Fibroblast of lung (primary cell): ENCODE measurements at places on chromosomes 1 and 21. TPM values are rescaled to one million over a fixed set of nuclear protein-coding genes. Genes with fewer than 3 reads are reported as not detected.
A peak's percentile ranks its signal among the peaks of the same experiment; 100 is the strongest.

DNA sequence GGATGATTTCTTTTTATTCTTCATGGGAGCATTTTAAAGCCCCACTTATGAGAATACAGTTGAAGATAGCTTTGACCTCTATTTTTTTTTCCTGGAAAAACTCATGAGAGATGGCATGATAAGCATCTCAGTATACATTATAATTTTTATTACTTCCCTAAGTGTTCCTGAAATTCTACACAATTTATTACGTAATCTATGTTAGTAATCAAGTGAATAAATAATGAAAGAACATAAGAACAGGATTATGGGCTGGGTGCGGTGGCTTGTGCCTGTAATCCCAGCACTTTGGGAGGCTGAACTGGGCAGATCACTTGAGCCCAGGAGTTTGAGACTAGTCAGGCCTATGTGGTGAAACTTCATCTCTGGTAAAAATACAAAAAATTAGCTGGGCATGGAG lies 13.2 kb upstream of the PRKAA2 start:
- no peak for DNase-seq

GRCh38 chr1:87056974-87057373 lies 142.5 kb downstream of the HS2ST1 start:
- no peak for DNase-seq

DNA sequence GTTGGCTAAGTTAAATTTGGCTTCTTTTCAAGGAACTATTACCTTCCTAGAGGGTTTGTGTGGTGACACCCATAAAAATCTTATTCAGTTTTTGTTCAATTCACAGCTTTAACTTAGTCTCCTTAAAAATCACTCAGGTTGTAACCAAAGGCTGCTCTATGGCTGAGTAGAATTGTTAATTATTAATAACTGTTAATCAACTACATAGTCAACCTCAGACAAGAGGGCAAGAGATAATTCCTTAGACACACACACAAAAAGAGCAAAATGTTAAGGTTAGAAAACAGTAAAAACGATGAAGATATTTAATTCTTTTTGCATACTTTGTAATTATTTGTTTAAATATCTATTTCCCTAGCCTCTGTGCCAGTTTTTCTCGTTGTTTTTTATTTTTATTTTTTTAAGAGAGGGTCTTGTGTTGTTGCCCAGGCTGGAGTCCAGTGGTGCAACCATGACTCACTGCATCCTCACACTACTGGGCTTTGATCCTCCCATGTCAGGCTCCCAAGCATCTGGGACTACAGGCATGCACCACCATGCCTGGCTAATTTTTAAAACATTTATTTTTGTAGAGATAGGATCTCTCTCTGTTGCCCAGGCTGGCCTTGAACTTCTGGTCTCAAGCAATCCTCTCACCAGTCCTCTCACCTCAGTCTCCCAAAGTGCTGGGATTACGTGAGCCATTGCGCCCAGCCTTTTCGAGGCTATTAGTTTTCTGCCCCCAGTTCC lies 215.2 kb downstream of the DISC1 start:
- peak; percentile 50 for DNase-seq

DNA sequence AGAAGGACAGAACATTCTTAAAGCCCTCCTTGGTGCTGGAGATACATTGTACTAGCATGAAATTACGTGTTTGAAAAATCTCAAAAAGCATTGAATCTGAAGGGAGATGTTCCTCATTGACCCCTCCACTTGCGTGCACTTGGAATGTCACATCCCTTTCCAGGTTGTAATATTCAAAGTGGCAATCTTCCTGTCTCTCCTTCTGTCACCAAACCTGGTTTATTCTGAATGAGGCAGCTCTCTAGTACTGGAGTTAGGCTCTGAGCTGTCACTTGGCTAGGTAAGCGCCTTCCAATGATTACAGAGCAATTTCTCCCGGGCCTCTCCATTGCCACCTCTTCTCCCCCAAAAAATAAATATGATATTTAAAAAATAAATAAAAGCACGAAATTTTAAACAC lies 855 bp downstream of the DSCAM start:
- no peak for DNase-seq

- DNase-seq = no peak
Observed at GRCh38 chr1:168390271-168390670, 109.6 kb downstream of the TBX19 start.

- DNase-seq = no peak
Observed at GRCh38 chr1:27438621-27439061, 46.2 kb downstream of the GPR3 start.

- no peak for DNase-seq
Observed at GRCh38 chr21:44509539-44509938, 30.5 kb downstream of the KRTAP10-1 start.

- peak; percentile 77 for DNase-seq
Observed at GRCh38 chr1:33256471-33257206, at the start of gene ZNF362. Gene ZNF362 (plus strand): TSS chr1:33256492. CDS start chr1:33270575, 14,083 bp downstream.

DNA sequence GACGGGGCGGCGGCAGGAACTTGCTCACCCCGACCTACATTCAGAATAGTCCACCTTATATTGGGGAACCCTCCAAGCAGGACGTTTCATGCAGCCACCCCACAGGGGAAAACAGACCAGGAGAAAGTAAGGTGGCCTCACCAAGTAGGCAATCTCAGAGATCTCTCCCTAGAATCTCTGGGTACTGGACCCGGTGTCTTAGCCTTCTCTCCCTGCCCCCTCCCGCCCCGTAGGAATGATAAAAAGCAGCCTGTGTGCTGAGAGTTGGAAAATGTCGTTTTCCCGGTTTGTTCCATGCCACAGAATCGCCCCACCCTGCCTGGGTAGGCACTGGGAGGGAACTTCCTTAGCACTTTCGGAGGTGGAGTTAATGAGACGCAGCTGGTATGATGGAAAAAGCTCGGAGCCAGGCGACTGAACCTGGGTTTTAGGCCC lies 789 bp upstream of the PTPN14 start:
- DNase-seq = peak; percentile 82

GRCh38 chr1:58814251-58815068 lies 30.6 kb upstream of the JUN start:
- DNase-seq = peak; percentile 75

The KCNN3 gene
- polyA plus RNA-seq = not detected in 2 replicates

The TLR5 gene
- 0.19 and 0.36 TPM in 2 replicates for polyA plus RNA-seq

The VSIG8 gene
- not detected in 2 replicates for polyA plus RNA-seq

The AVPR1B gene
- not detected in 2 replicates for polyA plus RNA-seq
